ENCODE measurements at places on chromosomes 2 and 18.

DNA sequence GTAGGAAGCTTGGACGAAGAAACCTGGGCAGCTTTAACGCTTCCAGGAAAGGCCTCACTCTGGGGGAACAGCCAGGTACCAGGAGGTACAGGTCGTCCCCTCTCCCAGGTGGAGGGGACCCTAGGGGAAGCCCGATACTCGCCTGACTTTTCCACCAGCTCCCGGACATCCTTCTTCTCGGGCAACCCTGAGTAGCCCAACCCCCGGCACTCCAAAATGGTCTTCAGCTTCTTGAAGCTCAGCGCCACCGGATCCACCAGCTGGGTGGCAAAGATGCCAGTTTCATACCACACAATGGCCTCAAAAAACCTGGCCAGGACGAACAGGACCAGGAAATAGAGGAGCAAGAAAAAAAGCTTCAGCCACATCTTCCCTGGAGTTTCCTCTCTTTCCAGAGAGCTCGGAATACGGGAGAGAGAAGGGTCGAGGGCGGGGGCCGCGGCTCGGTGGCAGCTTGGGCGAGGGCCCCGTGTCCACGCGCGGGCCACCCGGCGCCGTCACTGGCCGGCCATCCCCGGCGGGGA lies 1.1 kb downstream of the RNF103 start:
- peak; percentile 32 for DNase-seq

- DNase-seq, result peak; percentile 86
Observed at GRCh38 chr2:12501469-12502158, 215.1 kb upstream of the TRIB2 start.

- DNase-seq, result no peak
Observed at GRCh38 chr2:114038710-114039109, 148.8 kb downstream of the ACTR3 start.

DNA sequence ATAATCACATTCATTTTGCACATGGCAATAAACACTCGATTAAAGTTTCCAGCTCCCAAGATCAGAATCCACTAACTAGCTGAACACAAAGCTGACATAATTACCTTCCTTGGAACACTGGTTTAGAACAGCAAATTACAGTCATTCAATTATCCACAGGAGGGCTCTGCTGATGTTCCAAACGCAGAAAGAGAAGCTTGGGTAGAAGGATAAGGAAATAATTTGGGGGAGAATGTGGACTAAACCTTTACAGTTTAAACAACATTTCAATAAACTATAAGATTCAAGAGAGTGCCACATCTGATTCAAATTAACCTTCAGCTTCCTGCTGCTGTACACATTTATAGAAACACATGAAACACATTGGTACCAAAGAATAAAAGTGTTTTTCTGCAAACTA lies 67.8 kb upstream of the ARL4C start:
- DNase-seq, result no peak

DNA sequence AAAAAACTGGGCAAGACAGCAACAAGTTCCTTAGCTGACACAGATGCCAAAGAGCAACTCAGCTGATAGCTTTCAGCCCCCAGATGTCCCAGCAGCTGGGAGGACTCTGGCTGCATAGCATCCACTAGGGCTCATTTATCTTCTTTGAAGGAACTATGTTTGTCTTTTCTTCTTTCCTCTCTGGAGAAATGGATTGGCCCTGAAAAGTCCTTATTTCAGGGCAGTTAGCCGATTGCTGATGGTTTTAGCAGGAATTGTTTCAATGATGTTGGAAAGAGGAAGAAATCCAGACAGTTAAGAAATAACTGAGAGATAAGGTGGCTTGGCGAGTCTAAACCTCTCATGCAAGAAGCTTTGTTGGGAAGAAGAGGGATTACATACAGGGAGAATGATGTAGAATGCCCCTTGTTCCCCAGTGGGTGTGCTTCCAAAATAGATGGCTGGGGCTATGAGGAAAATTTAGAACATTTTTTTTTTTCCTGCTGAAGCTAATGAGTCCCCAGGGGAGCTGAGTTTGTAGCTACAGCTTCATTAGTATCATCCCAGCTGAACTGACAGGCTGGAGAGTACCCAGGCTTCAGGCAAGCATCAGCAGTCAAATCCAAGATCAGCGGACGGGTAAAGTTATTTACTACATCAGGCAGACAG lies 33.6 kb upstream of the SERPINE2 start:
- DNase-seq, result no peak

DNA sequence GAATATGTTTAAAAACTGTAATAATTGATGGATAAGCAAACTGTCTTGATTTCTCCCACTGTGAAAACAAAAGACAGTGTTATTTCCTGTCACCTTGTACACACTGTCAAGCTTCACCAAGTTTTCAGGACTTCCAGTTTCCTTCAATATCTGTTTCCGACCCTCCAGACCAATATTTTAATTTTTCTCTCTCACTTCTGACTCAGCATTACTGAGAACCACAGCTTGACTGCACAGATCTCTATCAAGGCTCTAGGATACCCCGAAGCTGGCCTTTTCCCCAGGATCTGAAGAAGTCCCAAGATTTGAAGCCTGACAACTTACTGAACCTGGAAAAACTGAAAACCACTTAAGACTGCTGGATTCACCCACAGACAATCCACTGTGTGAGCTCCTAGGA lies 13.2 kb upstream of the SULT1C3 start:
- no peak for DNase-seq

DNA sequence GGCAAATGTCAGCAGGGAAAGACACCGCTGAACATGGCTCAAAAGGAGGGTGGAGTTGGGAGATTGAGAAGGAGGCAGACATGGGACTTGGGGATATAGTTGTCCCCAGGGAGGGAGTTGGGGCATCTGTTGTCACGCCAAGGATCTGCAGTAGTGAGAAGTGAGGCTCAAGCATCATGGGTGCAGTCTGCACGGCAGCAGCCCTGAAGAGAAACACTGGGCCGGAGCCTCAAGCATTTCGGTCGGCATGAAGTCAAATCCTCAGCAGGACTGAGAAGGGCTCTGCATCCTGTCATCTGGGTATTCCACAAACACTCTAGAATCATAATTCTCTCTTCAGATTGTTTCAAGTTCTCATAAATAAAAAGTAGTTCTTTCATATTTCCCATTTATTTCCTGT lies 132.7 kb upstream of the DAPL1 start:
- DNase-seq, result no peak

GRCh38 chr2:9985531-9986328 lies 34.2 kb downstream of the GRHL1 start:
- DNase-seq, result no peak

GRCh38 chr2:197369228-197369932 lies 58.8 kb upstream of the ANKRD44 start:
- DNase-seq, result no peak

DNA sequence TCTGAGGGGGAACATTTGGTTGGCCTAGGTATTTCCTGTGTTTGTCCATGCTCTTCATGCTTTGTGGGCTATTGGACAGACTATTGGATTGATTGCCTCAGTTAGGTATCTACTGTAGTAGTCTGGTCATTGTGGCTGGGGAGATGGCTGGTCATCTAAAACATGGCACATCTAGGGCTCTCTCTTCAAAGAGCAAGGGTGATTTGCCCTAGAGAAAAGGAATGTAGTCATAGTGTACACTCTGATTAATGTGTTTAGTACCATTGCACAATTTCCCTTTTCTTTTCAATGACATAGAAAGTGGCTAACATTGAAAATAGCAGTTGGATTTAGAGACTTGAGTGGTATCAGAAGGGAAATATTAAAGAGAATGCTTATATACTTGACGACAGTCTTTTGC lies 114.3 kb downstream of the LCLAT1 start:
- no peak for DNase-seq

- no peak for DNase-seq
Observed at GRCh38 chr2:12089001-12089400, 342.6 kb downstream of the LPIN1 start.

- DNase-seq, result peak; percentile 30
Observed at GRCh38 chr18:62329691-62330454, 4.8 kb downstream of the TNFRSF11A start.

GRCh38 chr2:118431165-118431517 lies 342.9 kb downstream of the INSIG2 start:
- no peak for DNase-seq
